ENCODE measurements at places on chromosomes 2 and 18.
A peak's percentile ranks its signal among the peaks of the same experiment; 100 is the strongest.

DNA sequence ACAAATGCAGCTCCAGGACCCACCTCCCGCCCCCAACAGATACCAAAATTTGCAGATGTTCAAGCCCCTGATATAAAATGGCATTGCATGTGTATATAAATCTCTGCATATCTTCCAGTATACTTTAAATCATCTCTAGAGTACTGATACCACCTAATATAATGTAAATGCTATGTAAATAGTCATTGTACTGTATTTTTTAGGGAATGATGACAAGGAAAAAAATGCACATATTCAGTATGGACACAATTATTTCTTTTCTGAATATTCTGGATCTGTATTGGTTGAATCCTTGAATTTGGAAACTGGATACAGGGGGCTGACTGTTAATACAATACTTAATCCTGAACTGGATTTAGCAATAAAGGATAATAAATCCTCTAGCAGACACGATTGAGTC lies 67.7 kb downstream of the FRZB start:
- no peaks in the 10 kb centered on the region for H3K36me3 ChIP-seq
- H3K27ac ChIP-seq, result no peak overlapping the region
- DNase-seq, result no peak
- H3K4me3 ChIP-seq, result no peak overlapping the region
- H3K4me1 ChIP-seq, result no peaks in the 10 kb centered on the region

GRCh38 chr2:231396058-231396821 lies 730 bp downstream of the B3GNT7 start:
- peaks cover 34% of the 10 kb centered on the region for H3K4me1 ChIP-seq
- H3K27ac ChIP-seq, result no peak overlapping the region
- H3K4me3 ChIP-seq, result peak overlapping the region; percentile 76
- no peaks in the 10 kb centered on the region for H3K27me3 ChIP-seq
- no peaks in the 10 kb centered on the region for H3K36me3 ChIP-seq

- no peaks in the 10 kb centered on the region for H3K36me3 ChIP-seq
- no peak overlapping the region for H3K27ac ChIP-seq
- no peak overlapping the region for H3K4me3 ChIP-seq
- H3K4me1 ChIP-seq, result no peaks in the 10 kb centered on the region
- no peak for DNase-seq
Observed at GRCh38 chr18:64244571-64244970, 95.7 kb upstream of the LINC00305 start.

DNA sequence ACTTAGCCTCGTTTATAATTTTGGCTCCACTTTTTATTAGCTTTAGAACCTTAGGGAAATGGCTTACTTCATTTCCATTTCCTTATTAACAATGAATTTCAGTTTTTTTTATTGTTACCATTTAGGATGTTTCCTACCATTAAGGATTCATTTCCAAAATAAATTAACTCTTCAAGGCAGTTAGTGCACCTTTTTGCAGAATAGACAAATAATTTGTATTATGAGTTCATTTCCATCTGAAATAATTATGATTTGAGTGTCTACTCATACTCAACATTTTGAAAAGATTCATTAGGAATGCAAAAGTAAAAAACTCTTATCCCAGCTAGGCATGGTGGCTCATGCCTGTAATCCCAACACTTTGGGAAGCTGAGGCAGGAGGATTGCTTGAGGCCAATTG lies 186.8 kb upstream of the STON1 start:
- peaks cover 19% of the 10 kb centered on the region for H3K4me1 ChIP-seq
- H3K27ac ChIP-seq, result no peak overlapping the region
- DNase-seq, result no peak
- H3K27me3 ChIP-seq, result no peaks in the 10 kb centered on the region

DNA sequence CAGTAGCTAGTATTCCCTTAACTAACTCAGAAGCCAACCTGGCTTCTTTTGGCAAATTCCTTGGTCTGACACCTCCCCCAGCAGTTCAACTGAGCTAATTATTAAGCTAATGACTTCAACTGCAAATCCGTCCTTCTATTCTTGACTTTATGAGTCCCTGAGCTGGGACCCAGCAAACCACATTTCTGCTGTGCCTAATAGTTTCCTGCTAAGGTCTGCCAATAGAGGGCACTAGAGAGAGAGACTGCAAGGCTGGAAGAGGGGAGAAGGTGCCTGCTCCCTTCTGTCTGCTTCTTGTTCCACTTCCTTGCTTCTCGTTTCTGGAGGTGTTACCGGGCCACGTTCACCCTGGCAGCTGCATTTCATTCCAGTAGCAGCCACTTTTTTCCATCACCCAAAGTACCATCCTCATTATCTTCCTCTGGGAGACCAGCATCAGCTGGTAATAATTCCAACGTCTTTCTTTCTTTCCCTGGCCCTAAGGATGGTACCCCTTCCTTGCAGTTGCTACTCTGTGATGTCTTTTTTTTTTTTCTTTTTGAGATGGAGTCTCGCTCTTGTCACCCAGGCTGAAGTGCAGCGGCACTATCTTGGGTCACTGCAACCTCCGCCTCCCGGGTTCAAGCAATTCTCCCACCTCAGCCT lies 352.0 kb downstream of the TNS1 start:
- peak; percentile 86 for DNase-seq
- H3K27ac ChIP-seq, result no peak overlapping the region
- H3K4me3 ChIP-seq, result no peak overlapping the region
- no peaks in the 10 kb centered on the region for H3K36me3 ChIP-seq

DNA sequence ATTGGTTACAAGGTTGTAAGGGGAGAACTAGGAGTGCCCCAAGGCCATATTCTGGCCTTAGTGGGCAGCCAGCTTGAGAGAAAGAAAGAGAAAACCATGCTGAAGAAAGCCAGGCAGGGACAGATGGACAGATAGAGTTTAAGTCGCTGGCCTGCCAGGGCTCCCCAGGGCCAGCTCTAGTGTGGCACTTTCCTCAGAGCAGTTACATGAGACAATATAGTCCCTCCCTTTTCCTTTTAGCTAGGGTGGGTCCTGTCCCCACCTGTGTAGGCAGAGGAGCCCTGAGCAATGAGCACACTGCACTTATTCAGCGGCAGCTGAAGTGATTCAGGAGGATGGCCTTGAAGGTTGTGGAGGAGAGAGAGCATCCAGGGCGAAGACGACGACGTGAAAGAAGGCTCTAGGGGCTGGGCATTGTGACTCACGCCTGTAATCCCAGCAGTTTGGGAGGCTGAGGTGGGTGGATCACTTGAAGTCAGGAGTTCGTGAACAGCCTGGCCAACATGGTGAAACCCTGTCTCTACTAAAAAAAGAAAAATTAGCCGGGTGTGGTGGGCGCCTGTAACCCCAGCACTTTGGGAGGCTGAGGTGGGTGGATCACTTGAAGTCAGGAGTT lies 152.0 kb upstream of the SLC1A4 start:
- peaks cover 43% of the 10 kb centered on the region for H3K4me1 ChIP-seq
- no peak for DNase-seq
- H3K36me3 ChIP-seq, result no peaks in the 10 kb centered on the region
- no peak overlapping the region for H3K27ac ChIP-seq
- no peaks in the 10 kb centered on the region for H3K27me3 ChIP-seq

DNA sequence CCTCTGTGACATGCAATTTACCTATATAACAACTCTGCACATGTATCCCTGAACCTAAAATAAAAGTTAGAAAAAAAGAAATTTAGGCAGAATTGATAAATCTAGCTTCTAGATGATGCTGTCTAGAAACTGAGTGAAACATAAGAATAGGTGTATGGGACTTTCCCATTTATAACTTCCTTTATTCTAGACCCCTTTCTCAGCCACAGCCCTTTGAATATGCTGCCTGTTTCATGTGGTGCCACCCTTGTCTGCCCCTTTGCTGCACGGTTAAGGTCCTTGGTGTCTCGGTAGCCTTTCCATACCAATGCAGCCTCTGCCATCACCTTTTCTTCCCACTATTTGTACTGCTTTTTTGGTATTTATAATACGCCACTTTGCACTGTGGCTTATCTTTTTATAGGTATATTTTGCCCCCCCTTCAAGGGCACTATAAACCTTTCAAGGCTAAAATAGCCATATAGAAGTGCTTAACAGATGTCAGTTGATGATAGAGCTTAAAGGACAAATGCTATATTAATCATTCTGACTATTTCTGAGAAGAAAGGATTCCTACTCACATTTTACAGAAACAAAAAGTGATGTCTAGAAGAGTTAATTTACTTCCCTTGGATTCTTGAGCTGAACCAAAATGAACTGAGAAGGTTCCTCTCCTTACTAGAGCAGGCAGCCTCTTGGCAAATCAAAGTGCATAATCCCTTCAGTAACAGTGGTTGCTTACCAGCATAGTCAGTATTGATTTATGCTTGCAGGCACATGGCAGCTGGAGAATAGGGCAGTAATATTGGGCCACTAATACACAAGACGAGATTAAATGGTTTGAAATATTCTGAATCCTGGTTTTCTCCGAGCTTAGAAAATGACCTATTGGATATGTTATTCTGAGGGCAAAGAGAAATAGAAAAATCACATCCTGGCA lies 88.1 kb upstream of the CYP26B1 start:
- H3K4me1 ChIP-seq, result no peaks in the 10 kb centered on the region
- no peaks in the 10 kb centered on the region for H3K36me3 ChIP-seq
- DNase-seq, result no peak

Measured in Karpas-422 (cell line).